Activated naive CD4-positive, alpha-beta T cell treated with anti-CD3 and anti-CD28 coated beads, Interleukin-2, amount 10 ng/mL, durations not matched to agents 7 days and 5 days (primary cell): ENCODE measurements at places on chromosomes 12 and 14.

DNA sequence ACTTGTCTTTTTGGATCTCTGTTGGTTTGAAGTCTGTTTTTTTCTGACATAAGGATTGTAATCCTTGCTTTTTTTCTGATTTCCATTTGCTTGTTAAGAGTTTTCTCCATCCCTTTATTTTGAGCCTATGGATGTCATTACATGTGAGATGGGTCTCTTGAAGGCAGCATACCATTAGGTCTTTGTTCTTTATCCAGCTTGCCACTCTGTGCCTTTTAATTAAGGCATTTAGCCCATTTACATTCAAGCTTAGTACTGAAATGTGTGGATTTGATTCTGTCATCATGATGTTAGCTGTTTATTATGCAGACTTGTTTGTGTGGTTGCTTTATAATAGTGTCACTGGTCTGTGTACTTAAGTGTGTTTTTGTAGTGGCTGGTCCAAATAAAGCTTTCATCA, 100.0 kb downstream of the CCDC91 start:
- DNase-seq, result no peak

DNA sequence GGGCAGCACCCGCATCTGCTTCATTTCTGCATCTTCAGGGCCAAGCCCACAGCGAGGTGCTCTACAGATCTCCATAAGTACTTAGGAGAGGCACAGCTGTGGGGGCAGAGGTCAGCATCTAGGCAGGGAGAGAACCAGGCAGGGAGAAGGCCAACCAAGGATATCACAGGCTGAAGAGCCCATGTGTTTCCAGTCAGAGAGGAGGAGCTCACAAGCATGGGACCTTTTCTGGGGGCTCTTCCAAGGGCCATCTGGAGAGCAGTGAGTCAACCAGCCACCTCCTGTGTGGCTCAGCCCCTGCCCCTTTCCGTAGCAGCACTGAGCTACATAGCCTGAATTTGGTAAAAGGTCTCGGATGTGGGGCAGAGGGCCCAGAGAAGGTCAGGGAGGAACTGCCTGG, 78.5 kb downstream of the ARL6IP4 start:
- no peak for DNase-seq

- no peak for DNase-seq
These were observed 18.6 kb upstream of the SSPN start for GRCh38 chr12:26176725-26177124.

- no peak for DNase-seq
These were observed 152.1 kb upstream of the NAV3 start for GRCh38 chr12:77678621-77679020.

DNA sequence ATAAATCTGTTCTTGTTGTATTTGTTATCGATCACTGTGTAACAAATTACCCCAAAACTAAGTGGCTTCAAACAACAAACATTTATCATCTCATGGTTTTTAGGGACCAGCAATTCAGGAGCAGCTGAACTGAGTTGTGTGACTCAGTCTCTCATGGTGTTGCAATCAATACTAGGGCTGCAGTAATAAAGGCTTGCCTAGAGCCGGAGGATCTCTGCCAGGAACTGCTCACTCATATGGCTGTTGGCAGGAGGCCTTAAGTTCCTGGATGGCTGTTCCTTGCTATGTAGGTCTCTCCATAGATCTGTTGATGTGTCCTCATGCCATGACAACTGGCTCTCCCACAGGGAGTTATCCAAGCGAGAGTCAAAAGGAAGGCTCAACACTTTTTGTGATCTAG, 3.8 kb upstream of the PSMC6 start:
- no peak for DNase-seq
